ENCODE measurements at places on chromosomes 6 and 20.

- no peak for DNase-seq
Observed at GRCh38 chr6:41286544-41287346, at the start of gene TREM1. TSS of gene TREM1 (minus strand) at chr6:41286682. CDS start at chr6:41286655, 27 bp downstream.

- DNase-seq = no peak
Observed at GRCh38 chr6:145809785-145810184, 4.8 kb downstream of the FBXO30 start.

DNA sequence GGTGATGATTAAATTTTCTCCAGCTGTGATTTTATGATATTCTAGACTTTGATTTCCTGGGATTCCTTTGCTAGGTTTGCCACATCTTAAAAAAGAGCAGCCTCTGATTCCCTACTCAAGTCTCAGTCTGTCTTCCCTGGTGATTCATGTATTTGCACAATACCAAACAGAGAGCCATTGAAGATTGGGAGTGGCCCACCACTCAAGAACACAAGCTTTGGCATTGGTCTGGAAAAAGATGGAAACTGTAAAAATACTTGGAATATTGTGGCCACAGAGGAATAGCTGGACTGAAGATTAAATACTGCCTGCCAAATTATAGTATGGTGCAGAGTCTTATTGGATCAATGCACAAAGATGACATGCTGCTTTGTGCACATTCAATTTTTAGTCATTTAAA lies 32.9 kb downstream of the PTCHD4 start:
- DNase-seq = no peak

DNA sequence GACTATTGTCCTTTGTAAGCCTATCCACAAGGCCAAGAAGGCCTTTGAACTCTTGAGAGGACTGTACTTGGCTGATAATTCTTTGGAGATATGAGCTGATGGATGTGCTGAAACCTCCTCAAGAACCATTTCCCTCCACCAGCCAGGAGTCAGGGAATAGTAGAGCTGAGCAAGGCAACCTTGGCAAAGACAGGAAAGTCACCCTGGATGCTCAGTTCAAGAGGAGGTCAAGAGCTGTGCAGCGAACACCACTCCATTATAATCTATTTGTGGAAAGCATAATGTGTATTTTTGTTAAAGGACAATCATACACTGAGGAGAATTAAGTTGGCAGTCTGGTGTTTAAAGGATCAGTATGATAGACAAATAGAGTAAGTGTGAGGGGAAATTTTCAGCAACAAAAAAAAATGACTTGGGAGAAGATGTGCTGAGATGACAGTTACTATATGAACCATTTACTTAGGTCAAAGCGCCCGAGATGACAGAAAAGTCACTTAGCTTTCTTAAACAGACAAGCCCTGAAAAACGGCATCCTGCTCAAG lies 177.2 kb upstream of the COL21A1 start:
- no peak for DNase-seq

GRCh38 chr20:24341781-24342180 lies 127.6 kb upstream of the SYNDIG1 start:
- no peak for DNase-seq

DNA sequence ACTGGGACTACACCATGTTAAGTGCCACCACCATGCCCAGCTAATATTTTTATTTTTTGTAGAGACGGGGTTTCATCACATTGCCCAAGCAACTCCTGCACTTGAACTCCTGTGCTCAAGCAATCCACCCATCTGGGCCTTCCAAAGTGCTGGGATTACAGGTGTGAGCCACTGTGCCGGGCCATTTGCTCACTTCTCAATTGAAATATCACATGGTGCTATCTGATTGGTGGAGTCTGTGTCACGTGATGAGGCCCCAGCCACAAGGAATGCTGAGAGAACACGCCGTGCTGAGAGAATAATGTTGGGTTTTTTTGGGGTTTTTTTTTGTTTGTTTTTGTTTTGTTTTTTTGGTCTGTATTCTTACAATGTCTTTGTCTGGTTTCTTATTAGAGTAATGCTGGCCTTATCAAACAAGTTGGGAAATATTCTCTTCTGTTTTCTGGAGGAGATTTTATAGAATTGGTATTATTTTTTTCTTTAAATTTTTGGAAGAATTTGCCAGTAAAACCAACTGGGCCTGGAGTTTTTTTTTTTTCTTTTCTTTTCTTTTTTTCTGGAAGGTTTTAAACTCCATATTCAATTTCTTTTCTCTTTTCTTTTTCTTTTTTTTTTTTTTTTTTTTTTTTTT lies 183.2 kb upstream of the KCNG1 start:
- DNase-seq = no peak

DNA sequence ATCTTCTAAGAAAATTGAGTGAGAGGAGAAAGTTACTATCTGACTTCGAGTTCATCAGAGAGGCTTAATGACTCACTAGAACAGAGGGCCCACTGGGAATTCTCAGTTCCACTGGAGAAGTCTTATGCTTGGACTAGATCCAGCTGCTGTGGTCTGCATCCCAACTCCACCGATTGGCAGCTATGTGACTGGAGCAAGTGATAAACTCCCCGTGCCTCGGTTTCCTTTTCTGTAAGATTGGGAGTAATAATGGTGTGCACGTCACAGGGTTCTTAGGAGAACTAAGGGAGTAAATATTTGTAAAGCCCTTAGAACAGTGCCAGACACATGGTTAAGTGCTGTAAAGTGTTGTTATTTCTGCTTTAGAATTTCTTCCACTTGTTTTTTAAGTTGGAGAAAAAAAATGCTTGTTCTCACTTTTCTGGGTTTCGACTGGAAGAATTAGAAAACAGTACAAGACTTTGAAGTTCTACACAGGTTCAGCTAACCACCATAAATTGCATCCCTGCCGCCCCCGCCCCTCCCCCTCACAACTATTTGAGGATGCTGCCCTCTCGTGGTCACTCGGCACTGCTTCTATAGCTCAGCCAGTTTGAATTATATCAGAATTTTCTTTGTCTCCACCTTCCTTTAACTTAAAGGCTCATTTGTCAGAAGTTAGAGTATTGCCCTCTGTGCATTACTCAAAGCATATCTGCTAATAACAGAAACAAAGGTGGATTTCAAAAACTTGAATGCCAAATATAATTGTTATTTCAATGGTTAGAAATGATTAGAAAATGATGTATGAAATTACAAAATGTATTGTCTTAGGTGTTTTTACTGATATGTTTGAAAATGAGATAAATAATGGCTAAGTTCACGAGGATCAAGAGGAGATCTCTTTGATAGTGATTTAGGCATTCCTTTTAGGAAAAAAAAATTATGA lies 95.0 kb upstream of the IFNGR1 start:
- peak; percentile 61 for DNase-seq

DNA sequence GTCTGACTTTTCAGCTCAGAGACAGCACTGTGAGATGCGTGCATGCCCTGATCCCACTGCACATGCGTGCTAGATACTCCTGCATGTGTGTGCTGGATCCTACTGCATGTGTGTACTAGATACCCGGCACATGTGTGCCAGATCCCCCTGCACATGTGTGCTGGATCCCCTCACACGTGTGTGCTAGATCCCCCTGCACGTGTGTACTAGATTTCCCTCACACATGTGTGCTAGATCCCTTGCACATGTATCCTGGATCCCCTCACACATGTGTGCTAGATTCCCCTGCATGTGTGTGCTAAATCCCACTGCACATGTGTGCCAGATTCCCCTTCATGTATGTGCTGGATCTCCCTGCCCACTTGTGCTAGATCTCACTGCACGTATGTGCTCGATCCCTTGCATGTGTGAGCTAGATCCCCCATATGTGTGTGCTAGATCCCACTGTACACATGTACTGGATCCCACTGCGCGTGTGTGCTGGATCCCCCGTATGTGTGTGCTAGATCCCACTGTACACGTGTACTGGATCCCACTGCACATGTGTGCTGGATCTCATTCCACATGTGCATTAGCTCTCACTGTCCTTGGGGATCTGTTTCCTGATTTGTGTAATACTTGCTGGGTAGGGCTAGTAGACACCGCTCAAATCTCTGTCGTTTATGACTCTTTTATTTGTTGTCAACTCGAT lies 214.6 kb downstream of the SMOC2 start:
- no peak for DNase-seq

DNA sequence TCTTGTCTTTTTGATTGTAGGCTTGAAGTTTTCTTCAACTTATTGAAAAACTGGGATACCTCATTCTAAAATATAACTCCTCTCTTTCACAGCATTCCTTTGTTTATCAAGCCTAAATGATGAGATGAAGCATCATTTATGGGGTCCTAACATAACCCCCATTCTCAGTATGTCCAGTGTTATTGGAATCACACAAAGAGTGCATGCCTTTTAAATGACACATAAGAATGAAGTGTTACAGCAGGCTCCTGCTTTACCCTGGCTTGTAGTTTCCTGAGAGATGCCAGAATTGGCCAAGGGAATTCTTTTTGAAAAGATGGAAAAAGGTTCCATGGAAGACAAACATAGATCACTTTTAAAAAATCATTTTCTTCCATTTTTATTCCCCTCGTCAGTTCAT lies 502.4 kb downstream of the BCKDHB start:
- no peak for DNase-seq

DNA sequence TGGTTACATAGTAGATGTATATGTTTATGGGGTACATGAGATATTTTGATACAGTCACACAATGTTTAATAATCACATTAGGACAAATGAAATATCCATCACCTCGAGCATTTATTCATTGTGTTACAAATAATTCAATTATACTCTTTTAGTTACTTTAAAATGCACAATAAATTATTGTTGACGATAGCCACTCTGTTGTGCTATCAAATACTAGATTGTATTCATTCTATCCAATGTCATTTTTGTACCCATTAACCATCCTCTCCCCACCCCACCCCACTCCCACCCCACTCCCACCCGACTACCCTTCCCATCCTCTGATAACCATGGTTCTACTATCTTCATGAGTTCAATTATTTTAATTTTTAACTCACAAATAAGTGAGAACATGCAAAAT lies 585.4 kb downstream of the CDH26 start:
- no peak for DNase-seq

GRCh38 chr20:63092660-63093215 lies 86.0 kb upstream of the BHLHE23 start:
- DNase-seq = no peak

- no peak for DNase-seq
Observed at GRCh38 chr20:910132-910869, 5.8 kb downstream of the ANGPT4 start.

DNA sequence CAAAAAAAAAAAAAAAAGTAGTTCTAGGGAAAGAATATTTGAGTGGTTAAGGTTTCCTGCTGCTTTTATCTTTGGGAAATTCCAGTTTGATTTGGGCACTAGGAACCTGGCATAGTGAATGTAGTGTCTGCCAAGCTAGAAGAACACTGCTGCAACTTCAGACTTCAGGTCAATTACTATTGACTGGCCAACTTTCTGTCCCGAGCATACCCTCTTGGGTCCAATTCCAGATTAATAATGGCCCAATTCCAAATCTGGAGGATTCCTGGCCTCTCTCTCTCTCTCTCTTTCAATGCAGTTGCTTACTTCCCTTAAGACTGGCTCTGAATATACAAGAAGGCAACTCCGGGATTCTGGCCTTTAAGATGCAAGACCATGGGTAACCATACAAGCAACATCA lies 74.9 kb downstream of the ANKEF1 start:
- DNase-seq = peak; percentile 46

DNA sequence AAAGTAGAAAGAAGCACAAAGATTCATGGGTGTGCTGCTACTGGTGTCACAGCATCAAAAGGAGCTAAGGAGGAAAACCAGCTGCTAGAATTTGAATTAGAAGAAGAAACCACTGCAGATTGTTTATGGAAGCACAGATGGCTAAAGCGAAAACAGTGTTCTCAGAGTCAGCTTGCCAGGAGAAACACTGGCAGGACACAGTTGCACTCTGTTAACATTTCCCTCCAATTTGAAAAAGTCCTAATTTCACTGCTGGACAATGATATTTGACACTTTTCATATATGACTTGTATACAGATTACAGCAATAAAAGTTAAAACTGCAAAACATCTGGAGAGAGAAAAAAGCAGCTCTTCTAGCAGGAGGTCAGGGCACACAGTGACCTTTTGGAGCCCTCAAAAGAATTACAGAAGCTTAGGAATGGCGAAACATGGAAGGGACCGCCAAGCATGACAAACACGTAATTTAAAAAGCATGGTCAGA lies 314.5 kb downstream of the COL12A1 start:
- no peak for DNase-seq

DNA sequence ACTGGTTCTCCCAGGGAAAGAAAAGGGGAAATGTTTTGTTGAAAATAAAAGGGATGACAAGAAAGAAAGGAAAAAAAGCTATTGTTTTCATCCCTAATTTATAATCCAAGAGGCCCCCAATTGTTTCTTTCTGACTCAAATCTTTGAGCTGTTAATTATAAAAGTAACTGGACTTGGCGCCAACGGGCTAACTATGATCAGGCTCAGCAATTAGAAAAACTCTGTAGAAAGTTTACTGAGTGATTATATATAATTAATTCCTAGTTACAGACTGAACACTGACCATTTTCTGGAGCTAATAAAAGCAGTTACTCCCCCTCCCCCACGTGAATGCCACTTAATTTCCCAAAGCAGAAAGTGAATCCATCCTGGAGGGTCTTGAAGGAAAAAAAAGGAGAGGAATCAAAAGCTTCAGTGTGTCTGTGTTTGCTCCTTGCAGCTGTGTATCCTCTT lies 3.2 kb downstream of the ZMYND8 start:
- DNase-seq = no peak

Measured in putamen (tissue), 1 donor.